Hematopoietic multipotent progenitor cell treated with erythropoietin and hydrocortisone succinate and interleukin-3 and kit ligand, for 15 days (in vitro differentiated cells): ENCODE measurements at places on chromosomes 16 and 17.

GRCh38 chr17:40309031-40309948 is at the start of gene RARA:
Gene RARA (plus strand): TSS chr17:40309180. CDS start chr17:40331219, 22,039 bp downstream.
- no peak for DNase-seq

DNA sequence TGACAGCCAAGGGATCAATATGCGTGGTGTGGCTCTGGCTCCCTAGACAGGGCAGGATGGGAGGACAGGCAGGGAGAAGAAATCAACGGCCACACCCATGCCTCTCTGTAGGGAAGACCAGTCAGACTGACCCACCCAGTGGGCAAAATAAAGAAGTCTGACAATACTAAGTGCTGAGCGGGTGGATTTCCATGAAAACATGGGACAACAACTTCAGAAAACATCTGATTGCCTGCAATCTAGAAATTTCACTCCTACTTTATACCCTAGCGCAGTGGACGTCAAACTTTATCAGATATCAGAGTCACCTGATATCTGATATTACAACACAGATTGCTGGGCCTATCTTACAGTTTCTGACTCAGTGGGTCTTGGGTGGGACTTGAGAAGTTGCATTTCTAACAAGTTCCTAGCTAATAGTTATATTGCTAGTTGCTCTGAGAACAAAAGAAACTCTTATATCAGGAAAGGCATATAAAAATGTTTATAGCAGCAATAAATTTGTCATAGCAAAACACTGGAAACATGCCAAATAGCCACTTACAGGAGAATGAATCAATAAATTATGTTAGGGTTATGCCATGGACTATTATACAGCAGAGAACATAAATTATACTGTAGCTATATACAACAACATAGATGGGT is 38.4 kb downstream of the C17orf67 start:
- DNase-seq = no peak

DNA sequence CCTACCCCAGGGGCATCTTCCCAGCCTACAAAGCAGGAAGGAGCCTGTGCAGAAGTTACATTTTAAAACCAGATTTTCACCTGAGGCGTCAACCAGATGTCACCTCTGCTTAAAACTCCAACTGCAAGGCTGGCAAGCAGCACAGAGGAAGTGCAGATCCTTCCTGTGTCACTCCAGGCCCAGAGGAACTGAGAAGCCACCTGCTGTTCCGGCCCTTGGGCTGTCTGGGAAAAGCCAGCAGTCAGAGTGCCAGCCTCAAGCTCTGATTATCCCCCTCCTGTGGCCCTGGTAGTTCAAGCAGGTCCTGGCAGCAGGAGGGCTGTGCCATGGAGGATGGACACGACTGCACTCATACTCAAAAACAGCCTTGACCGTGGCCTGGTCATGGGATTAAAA is 10.2 kb downstream of the POLR2C start:
- no peak for DNase-seq

DNA sequence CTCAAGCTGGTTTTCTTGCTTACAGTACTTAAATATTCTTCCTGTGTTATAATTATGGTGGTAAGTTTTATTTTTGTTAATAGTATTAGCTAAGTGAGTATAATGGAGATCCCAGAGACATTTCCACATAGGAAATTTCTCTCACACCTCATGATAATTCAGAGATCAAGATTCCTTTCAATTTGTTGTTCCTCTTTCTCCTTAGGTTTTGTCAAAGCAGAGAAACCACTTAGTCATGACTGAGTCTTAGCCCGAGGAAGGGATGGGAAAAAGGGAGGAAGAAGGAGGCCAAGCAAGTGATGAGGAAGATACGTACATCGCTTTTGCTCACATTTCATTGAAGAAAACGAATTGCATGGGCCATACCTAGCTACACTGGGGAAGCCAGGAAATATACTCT is 18.4 kb downstream of the ESRP2 start:
- DNase-seq = no peak

GRCh38 chr16:30882429-30883310 is 11.2 kb downstream of the BCL7C start:
- no peak for DNase-seq

- DNase-seq = no peak
Measured at GRCh38 chr17:15323131-15323530, 18.3 kb downstream of the TEKT3 start.

DNA sequence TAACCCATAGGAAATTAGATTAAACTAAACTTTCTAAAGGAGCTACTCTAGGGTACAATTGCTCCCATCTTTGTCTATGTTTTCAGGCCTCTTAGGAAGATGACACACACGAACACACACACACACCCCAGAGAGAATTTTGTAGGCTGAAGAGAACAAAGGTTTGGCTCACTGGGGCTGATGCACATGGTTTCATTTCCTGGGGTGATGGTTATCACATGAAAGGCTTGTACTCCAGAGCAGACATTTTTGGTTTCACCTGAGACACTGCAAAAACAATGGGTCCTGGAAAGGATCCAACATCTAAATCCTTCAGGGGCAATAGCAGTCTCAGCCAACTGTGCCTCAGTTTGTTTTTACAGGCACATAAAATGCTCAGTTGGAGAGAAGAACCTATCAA is 62.8 kb downstream of the GRB7 start:
- DNase-seq = no peak

DNA sequence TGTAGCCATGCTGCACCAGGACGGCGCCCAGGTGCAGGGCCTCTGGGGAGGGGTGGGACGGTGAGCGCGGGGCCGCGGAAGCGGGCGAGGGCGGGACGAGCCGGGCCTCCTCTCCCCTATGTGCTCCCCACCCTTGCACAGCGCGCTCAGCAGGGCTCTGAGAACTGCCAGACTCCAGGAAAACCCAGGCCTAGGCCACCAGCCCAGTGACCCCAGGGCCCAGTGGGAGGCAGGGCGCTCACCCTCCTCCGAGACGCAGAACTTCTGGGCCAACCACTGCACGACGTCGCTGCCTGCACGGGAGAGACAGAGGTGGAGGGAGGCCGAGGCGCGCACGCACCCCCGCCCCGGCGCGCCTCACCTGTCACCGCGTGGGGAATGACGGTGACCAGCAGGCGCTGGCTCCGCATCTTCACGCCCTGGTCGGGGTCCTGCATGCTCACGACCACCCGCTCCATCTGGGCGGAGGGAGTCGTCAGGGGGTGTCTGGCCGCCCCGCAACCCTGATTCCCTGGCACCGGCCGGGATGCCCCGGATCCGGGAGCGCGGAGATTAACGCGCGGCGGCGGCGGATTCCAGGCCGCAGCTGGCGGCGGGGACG is 603 bp downstream of the RGS11 start:
- DNase-seq = no peak

DNA sequence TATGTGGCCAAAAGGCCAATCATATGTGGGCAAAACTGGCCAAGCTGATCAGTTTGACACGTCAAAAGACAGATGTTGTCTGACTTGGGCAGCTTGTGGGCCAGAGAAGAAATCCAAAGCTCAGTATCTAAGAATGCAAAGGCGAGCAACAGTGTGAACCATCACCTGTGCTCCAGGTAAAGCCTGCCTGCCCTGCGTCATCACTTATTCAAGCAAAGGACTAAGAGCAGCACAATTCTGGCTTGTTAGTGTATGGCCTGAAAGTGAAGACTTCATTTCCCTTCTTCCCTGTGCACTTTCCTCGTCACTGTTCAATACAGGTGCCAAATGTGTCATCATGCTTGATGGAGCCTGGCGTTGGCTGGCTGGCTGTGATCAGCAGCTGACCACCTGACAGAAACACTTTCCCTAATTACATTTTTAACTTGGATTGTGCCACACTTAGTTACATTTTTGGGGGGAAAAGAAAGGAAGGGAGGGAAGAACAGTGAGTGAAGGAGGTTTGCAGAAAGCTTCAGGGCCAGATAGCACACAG is 4.7 kb downstream of the FAM20A start:
- DNase-seq = no peak

- no peak for DNase-seq
Measured at GRCh38 chr17:2064980-2065785, 10.3 kb downstream of the HIC1 start.

GRCh38 chr17:52149626-52150025 is 8.9 kb downstream of the CA10 start:
- DNase-seq = no peak

- DNase-seq = no peak
Measured at GRCh38 chr16:50856991-50857390, 115.1 kb downstream of the CYLD start.

GRCh38 chr17:57256708-57257112 is 387 bp downstream of the MSI2 start:
- DNase-seq = peak; percentile 34

DNA sequence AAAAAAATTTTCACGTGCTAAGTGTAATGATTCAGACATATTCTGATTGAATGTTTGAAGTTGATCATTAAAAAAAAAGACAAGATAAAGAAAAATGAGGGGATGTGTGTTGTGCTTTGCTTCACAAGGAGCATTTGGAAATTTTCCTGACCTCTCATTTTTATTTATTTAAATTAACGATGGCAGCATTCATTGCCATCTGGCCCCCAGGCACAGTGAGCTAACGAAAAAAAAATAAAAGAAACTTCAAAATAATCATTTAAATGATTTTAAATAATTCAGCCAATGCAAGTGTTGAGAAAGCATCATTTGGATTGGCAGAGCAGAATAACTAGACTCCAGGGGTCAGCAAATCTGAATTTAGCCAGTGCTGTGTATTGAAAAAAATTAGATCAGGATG is 1037.2 kb downstream of the CDH11 start:
- no peak for DNase-seq

GRCh38 chr17:48912476-48912875 is 4.3 kb downstream of the UBE2Z start:
- DNase-seq = no peak
